Stimulated activated naive CD4-positive, alpha-beta T cell (primary cell): ENCODE measurements at places on chromosomes 12 and 14.

- DNase-seq, result no peak
Measured at GRCh38 chr12:1499351-1499750, 95.0 kb downstream of the FBXL14 start.

GRCh38 chr12:105860561-105861207, 278.1 kb downstream of the NUAK1 start:
- no peak for DNase-seq

DNA sequence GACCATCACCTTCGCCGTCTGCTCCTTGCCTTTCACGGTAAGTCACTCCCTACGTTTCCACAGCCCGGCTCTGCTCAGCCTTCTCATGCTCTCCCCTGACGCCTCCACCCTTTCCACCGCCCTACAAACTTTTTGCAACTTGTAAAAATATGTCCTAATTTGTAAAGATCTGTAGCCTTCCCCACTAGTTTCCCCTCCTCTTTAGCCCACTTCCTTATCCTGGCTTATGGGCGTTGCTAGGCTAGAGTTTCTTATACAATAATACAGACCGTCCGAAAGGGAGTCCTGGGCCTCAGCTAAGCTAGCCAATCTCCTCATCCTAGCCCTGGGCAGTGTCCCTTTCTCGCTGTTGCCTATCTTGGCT, 1.2 kb downstream of the PTGER2 start:
- peak; percentile 28 for DNase-seq

DNA sequence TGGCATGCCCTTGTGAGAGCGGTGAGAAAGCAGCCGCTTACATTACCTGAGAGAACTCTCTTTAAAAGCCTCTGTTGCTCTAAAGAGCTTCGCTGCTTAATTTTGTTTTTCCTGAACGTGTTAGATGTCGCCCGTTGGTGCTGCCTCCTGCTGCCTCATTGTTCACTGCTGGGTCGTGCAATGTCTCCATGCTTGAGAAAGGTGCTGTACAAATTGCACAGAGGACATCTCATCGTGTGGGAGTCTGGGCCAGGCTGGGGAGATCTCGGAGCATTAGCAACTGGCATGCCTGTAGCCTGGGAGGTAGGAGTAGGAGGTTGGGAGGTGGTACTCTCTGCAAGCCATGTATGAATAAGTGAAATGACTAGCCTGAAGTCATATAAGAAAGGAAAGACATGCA, 686.0 kb downstream of the NOVA1 start:
- no peak for DNase-seq

DNA sequence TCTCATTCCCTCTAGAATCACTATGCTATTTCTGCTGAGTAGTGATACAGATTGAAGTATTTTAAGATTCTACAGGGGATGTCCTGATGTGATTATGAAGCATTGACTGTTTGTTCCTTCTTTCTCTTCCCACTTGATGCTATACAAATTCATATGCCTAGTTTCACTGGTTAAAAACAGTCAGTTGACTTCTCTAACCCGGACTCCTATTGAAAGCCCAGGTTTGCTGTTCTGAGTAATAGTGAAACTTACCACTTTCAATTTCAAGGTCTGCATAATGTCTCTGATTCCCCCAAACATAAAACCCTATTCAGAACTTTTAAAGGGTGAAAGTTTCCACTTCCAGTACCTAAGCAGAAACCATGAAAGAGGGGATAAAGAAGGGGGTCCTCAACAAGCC, 117.7 kb upstream of the RPL10L start:
- DNase-seq, result no peak

GRCh38 chr12:79547044-79547734, 143.6 kb downstream of the PAWR start:
- DNase-seq, result no peak
